ENCODE measurements at places on chromosomes 5 and 9.

GRCh38 chr5:1946122-1946677, 63.5 kb upstream of the IRX4 start:
- DNase-seq, result no peak

GRCh38 chr5:61933787-61934626, 372.0 kb upstream of the KIF2A start:
- DNase-seq, result no peak

GRCh38 chr5:156819537-156819936, 30.6 kb upstream of the PPP1R2B start:
- DNase-seq, result no peak

GRCh38 chr9:83422527-83422926, 115.7 kb downstream of the FRMD3 start:
- DNase-seq, result no peak

- no peak for DNase-seq
These were observed 31.0 kb upstream of the MEGF9 start for GRCh38 chr9:120745278-120745677.

DNA sequence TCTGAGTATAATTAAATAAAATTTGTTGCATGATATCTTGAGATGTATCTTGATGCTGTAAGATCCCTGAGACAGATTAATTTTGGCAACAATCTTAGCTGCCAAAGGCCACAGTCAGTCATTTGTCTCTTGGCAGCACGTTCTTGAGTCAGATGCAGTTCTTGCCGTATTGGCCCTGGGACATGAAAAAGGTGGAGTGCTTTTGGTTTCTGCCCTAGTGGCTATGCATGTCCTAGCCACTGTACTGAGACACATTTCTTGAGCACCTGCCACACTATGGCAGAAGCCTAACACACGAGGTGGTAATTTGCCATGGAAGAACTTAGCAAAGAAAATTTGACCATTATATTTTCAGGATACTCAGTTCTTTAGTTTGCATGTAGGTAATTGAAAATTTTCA, 45.0 kb upstream of the PHF2 start:
- no peak for DNase-seq

GRCh38 chr5:1593903-1594356, 70.2 kb upstream of the LPCAT1 start:
- DNase-seq, result no peak

DNA sequence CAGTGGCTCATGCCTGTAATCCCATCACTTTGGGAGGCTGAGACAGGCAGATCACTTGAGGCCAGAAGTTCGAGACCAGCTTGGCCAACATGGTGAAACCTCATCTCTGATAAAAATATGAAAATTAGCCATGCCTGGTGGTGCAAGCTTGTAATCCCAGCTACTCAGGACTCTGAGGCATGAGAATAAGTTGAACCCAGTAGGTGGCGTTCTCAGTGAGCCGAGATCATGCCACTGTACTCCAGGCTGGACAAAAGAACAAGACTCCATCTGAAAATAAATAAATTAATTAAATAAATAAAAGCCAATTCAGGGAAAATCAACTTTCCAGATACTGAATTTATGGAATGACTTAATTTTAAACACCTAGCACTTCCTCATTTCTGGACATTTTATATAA, 1722.1 kb downstream of the MAT2B start:
- DNase-seq, result no peak
